ENCODE measurements at places on chromosomes 1 and 21.

DNA sequence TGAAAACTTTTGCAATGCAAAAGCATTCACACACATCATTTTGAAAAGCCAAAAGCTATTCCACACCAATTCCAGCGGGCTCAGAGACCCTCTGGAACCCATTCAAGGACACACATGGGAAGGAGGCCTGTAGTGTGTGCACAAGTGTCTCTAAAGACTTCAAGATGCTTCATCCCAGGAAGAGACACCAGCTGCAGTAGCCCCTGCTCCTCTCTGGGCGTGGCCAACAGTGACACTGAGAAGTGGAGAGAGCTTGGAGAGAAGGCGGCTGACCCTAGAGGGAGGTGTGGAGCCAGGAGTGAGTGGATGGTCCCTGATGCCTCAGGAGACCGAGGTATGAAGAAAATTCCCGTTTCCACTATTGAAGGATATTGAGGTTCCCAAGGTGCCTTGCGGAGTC is 14.9 kb upstream of the TNNI1 start:
- peak; percentile 63 for DNase-seq

DNA sequence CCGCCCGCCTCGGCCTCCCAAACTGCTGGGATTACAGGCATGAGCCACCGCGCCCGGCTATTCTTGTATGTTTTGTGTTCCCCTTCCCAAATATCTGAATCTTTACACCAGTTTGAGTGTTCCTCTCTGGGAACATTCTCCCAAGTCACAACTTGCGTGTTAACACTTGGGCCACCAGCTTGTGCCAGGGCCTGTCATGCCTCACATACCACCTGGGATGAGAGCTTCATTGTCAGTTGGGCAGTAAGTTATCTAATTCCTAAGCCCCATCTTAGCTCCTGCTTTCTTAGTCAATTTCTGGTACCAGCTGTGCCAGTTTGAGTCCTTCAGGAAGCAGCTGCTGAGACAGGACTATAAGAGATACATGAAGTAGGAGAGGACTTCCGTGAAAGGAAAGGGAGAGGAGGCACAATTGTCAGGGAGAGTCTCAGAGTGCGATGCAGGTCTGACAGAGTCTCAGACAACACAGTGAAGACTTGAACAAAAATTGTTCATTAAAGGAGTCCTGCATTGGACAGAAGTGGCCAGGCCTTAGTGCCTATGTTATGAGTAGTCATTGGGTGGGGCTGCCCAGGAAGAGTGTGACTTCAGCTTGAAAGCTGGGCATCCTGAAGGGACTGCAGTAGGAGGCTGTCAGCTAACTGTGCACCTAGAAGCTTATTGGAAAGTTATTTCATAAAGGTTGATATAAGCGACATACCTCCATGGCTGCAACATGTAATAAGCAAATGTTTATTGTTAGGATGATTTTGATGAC is 17.3 kb downstream of the ZFYVE9 start:
- no peak for DNase-seq

GRCh38 chr1:226778657-226779058 is 39.6 kb upstream of the ITPKB start:
- no peak for DNase-seq

DNA sequence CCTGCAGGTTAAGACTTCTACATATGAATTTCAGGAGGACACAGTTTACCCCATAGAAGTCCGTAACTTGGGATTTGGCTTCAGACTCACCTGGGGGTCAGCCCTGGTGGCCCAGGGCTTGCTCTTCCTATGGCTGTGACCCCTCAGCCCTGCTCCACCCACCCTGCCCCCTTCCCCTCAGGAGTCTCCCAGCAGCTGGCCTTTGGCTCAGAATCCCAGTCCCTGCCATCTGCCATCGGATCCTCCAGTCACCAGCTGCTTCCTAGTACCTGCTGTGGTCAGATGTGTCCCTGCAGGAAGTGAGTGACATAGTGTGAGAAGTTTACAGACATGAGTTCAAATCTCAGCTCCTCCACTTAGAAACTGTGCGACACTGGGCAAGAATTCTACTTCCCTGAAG is 332.6 kb downstream of the NPHP4 start:
- DNase-seq = no peak

- peak; percentile 40 for DNase-seq
These were observed 138.4 kb downstream of the SYT2 start for GRCh38 chr1:202571719-202572339.

- DNase-seq = no peak
These were observed 23.4 kb upstream of the TENT5C start for GRCh38 chr1:117582451-117582850.

- DNase-seq = no peak
These were observed 17.8 kb upstream of the SLC16A1 start for GRCh38 chr1:112973788-112974187.

DNA sequence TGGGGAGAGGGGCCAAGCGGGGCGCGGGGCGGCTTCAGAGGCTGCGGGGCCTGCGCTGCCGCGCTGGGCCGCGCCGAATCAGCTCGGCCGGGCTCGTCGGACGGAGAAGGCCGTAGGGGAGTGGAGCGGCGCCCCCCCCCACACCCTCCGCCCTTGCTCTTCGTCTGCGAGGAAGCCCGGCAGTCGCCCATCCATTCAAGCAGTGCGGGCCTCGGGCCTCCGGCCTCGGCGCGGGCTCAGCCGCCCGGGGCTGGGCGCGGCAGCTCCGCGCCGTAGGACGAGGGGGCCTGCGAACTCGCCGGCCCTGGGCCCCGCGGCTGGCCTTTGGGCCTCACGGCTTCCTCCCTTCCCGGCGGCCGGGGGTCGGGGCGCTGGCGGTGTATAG is 564 bp downstream of the CTPS1 start:
- no peak for DNase-seq

- no peak for DNase-seq
These were observed 10.3 kb downstream of the ZNF687 start for GRCh38 chr1:151292207-151293030.

DNA sequence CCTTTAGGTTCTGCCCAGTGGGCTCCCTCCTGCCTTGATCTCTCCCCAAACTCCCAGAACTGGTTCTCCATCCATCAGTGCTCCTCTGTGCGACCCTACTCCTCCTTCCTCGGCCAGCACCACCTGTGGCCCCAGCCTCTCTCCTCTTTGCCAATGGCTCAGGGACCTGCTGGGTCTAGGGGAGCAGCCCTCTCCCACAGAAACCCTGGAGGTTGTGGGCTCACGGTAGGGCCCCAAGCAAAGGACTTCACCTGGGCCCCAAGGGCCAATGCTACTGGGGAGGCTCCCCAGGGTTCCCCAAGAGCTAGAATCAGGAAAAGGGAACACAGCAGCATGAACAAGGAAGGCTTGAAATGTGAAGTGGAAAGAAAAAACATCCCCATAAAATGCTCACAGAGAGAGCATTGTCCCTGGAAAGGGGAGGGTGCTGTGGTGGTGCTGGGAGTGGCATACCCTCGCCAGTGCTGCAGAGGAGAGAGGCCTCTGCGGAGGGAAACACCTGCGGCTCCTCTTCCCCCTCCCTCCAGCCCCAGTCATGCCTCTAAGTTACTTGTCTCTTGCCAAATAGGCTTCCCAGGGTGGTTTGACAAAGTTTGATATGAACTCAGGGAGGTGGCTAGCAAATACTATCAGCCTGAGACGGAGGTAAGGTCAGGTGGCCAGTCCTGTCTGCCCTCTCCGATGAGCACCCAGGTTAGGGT is 2.5 kb downstream of the TMEM63A start:
- peak; percentile 84 for DNase-seq
